ENCODE measurements at places on chromosomes 7 and 10.

GRCh38 chr7:8042796-8043535, 74.4 kb downstream of the GLCCI1 start:
- no peak for DNase-seq

DNA sequence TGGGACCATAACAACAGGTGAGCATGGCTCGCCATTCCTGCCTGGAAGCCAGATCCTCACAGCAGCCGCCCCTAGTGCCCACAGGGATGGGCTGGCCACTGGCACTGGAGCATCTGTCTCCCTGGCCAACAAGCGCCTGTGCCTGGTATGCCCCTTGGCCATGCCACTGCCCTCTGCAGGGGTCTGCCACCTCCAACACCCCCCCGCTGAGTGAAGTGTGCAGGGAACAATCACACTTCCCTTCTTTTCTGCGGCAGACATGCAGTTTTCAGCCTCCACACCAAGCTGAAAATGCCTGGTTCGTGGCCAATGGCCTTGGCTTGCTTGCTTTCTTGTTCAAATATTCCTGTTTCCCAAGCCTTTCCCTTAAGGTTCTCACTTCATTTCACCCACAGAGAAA, 50.7 kb downstream of the HSPA12A start:
- DNase-seq, result no peak

- no peak for DNase-seq
Measured at GRCh38 chr7:122383934-122384333, 79.4 kb upstream of the FEZF1 start.

- no peak for DNase-seq
Measured at GRCh38 chr10:82358486-82359099, 483.6 kb downstream of the NRG3 start.

- DNase-seq, result no peak
Measured at GRCh38 chr7:132240262-132240661, 336.0 kb downstream of the PLXNA4 start.

GRCh38 chr10:129962872-129963640, 1.0 kb downstream of the EBF3 start:
- DNase-seq, result no peak

- no peak for DNase-seq
Measured at GRCh38 chr7:136555933-136556332, 312.5 kb upstream of the CHRM2 start.

- DNase-seq, result no peak
Measured at GRCh38 chr10:120614680-120615079, 157.7 kb downstream of the PLPP4 start.

GRCh38 chr10:77681839-77682238, 44.2 kb upstream of the KCNMA1 start:
- DNase-seq, result no peak

DNA sequence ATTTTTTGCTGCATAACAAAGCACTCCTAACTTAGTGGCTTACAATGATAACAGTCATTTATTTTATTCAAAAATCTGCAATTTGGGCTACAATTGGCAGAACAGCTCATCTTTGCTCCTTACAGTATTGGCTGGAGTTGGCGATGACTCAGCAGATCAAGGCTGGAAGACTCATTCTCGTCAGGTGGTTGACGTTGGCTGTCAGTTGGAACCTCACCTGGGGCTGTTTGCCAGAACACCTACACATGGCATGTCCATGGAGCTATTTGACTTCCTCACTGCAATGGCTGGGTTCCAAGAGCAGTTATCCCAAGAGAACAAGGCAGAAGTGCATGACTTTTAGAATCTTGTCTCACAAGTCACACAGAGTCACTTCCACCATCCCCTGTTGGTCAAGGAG, 75.1 kb downstream of the NOD1 start:
- no peak for DNase-seq

DNA sequence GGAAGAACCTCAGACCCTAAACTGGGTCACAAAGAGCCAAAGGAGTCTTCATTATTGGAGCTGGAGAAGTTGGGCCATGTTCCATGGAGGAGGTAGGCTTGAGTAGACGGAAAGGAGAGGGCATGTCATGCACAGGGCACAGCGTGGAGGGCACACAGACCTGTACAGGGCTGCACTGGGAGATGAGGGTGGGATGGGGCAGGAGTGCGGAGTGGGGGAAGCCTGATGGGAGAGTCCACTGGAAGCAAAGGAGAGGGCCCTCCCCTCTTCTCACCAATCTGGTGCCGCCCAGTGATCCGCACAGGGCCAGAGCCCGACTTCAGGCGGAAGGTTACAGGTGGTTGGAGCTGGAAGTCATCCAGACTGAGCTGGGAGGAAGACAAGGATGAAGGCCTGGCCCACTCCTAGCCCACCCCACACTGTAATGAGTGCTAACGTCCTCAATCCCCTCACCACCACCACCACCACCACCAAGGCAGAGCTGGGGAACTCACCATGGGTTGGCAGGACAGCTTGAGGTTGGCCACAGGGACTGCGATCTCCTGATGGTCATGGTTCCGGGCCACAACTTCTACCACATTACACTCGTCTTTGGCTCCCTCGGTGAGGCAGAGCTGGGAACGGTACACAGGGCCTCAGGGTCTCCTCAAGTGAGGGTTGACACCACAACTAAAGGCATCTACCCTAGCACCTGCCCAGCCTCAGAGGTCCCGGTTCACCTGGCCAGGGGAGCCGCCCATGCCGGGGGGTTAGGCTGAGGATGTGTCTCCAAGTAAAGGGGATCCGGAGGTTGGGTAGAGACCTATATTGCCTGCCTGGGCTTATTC, 1.0 kb downstream of the NPM3 start:
- DNase-seq, result no peak

DNA sequence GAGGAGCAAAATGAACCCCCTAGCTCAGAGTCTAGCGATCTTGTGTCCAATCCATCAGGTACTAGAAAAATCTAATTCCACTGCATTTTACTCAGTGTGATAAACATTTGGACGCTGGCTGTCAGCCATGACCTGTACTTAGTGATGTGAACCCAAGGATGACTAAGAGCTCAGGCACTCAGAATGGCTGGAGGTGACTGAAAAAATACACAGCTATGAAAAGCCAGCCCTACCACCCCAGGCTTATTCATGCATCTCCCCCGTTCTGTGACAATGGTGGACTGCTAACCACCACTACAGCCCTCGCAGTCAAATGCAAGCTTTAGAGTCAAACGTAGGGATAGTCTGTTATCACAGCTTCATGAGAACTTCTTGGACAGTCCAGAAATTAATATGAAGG, 14.9 kb downstream of the AFAP1L2 start:
- no peak for DNase-seq

GRCh38 chr7:151624246-151624928, 104.7 kb upstream of the RHEB start:
- DNase-seq, result no peak

DNA sequence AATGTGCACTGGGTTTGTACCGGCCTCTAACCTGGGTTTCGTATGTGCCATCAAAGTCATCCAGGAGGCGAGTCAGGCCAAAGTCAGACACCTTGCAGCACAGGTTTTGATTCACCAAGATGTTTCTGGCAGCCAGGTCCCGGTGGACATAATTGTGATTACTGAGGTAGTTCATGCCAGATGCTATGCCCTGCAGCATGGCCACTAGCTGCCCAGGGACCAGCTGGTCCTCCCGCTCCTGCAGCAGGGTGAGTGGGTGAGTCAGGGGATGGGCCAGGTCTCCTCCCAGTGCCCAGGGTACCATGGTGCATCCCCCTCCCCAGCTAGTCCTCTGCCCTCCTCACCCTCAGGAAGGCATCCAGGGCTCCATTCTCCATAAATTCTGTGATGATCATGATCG, 13.6 kb downstream of the ZYX start:
- no peak for DNase-seq

GRCh38 chr7:95843286-95843685, 70.9 kb downstream of the DYNC1I1 start:
- DNase-seq, result no peak

DNA sequence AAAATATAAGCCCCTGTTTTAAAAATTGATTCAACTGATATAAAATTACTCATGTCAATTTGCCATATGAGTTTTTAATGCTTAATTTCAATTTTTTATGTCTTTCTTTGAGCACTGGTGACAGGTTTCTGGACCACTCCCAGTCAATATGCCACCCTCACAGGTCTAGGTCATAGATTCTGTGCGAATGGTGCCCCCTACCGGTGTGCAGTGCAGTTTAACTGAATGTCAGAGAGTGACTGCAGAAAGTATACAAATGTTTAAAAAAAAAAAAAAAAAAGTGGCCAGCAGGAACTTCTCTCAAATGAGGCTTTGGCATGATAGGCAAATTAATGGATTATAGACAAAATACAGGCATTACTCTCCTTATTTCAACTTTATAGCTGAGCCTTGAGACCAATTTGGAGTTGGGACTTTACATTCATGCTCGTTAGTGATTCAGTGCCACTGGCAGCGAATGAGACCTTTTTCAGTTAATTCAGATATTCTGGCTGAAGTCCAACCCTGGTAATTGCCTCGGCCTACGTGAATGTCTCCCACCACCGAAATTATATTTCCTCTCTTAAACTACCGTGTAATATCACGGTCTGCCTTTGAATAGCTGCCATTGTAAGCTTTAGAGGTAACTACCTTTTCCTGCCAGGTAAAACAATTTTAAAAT, 427.6 kb downstream of the PHTF2 start:
- no peak for DNase-seq

DNA sequence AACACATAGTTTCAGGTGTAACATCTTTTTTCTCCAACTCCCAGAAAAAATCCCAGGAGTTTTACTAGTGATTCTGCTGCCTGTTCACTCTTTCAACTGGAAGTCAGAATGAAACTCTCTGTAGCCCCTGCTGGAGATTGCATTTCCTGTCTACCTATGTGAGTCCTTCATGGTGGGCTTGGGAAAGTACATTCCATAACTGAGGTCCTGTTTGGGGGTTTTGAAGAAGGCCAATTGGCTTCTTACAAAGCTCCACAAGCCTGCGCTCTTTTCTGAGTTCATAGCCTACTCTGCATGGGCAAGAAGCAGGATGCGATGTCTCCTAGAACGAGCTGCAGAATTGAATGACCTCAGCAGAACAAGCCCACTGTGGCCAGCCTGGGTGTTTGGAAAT, 86.7 kb downstream of the LYZL2 start:
- no peak for DNase-seq

DNA sequence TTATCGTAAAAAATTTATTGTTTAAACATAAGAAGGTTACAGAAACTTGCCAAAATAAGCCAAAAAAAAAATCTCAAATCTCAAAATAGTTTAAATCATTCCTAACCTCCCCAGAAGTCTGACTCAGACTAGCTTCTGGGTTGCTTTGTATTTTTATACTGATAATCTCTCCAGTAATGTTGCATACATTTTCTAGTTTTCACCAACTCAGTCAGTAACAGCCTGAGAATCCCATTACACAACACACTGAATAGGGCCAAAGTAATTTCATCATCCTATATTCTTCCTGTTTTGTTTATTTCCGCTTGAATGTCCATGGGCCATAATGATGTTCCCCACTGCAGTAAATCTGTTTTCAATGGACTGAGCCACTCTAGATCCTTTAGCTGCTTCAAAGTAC, 478.5 kb downstream of the GPAM start:
- no peak for DNase-seq

- DNase-seq, result no peak
Measured at GRCh38 chr7:43211693-43212092, 99.2 kb downstream of the HECW1 start.

- no peak for DNase-seq
Measured at GRCh38 chr7:73442222-73442902, 8.8 kb downstream of the FZD9 start.

GRCh38 chr10:31947144-31947926, 18.7 kb upstream of the ARHGAP12 start:
- no peak for DNase-seq

GRCh38 chr10:132774902-132775863, 10.8 kb downstream of the NKX6-2 start:
- no peak for DNase-seq

- DNase-seq, result no peak
Measured at GRCh38 chr10:108544500-108545120, 1378.7 kb downstream of the XPNPEP1 start.

DNA sequence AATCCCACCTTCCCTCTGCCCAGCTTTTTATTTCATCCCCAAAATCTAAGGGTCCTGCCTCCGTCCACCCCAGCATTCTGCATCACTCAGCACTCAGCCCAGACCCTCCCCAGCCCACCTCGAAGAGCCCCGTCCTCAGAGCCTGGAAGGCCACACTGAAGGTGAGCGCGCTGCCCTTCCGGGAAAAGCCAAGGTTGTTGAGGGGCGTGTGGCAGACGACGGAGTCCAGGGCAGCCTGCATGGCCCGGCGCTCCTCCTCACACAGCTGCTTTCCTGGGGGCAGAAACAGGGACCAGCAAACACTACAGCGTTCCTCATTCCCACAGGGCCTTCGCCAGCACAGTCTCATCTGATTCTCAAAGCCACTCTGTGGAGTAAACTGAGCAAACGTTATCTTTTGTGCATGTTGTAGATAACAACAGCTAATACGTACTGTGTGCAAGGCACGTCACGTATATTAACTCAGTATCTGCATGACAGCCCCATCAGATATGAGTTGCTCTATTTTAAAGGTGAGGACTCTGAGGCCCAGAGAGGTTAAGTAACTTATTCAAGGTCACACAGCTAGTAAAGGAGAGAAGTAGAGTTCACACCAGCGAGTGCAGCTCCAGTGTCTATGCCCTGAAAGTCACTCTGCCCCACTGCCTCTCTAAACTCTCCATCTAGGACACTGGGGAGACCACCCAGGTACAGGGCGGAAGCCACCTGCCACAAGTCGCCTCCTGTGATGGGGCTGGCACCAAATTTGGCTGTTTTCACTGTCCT, 2.8 kb downstream of the TRAPPC14 start:
- no peak for DNase-seq

DNA sequence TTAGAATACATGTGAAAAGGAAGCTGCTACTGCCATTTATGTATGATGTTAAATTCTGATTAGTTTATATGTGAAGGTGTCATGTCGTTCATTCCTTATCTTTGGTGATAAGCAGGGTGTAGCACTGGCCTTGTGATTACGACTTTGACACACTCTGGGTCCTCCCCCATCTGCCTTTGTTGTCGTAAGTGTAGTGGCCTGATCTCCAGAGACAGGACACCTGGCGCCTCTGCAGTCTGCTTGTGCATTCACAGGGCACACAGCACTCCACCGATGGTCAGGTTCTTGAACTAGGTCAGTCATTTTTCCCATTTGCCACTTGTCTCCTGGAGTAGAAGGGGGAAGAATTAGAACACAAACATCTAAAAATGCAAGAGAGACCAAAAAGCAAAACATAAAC, 186.0 kb downstream of the PRKCQ start:
- no peak for DNase-seq

- DNase-seq, result no peak
Measured at GRCh38 chr7:80707318-80707717, 68.9 kb downstream of the CD36 start.

- no peak for DNase-seq
Measured at GRCh38 chr10:70621503-70622078, 19.1 kb upstream of the PRF1 start.

GRCh38 chr7:45180084-45180986, 22.7 kb downstream of the RAMP3 start:
- no peak for DNase-seq

GRCh38 chr10:21889477-21890275, 113.9 kb downstream of the DNAJC1 start:
- DNase-seq, result no peak
